ENCODE measurements at places on chromosomes 16 and 17. TPM values are rescaled to one million over a fixed set of nuclear protein-coding genes. Genes with fewer than 3 reads are reported as not detected.

Gene CCL23
- total RNA-seq: not detected

Gene NAGS
- 0.68 TPM for total RNA-seq

Gene GINS2
- 51.3 TPM for total RNA-seq

Gene KRTAP4-4
- not detected for total RNA-seq

Gene NPIPA8
- 0.58 TPM for total RNA-seq

Gene OR4D1
- 0.50 TPM for total RNA-seq

Gene NPIPB8
- 0.89 TPM for total RNA-seq

Gene FBXL16
- 5.9 TPM for total RNA-seq

Gene SAMD14
- 0.50 TPM for total RNA-seq

Gene PLSCR3
- 92.6 TPM for total RNA-seq

Gene ABCC6
- total RNA-seq: not detected

Gene OR1A2
- not detected for total RNA-seq

Gene PSMB3
- total RNA-seq: 252 TPM

Gene KRTAP16-1
- total RNA-seq: not detected
